ENCODE measurements at places on chromosomes 12 and 14.

GRCh38 chr14:56733396-56733795 is 76.9 kb downstream of the OTX2 start:
- DNase-seq, result no peak

GRCh38 chr12:49121047-49121696 is 10.0 kb downstream of the TUBA1B start:
- DNase-seq, result peak; percentile 58

DNA sequence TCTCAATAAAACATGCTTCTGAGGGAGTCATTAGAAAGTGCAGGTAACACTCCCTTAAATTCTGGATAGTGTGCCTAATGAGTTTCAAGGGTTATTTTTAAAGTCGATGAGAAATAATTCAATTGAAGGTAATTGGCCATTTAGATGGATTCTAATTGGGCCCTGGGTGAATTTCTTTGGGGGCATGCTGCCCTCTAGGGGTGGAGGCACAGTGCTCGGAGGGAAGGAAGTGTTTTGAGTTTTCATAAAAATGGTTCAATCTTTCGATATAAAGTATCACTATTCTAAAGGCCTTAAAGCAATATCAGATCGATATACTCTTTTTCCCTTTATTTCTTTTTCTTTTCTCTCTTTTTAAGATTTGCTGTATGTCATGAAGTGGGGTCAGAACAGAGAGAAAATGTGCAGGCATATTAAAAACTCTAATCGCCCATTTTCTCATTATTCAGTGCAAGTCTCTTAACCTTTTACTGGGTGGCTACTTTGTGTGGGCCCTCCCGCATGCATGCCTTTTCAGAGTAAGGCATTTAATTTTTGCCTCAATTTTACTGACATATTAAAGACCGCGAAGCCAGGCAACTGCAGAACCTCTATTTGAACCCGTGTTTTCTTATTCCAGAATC is 25.5 kb downstream of the NKX2-8 start:
- DNase-seq, result no peak

DNA sequence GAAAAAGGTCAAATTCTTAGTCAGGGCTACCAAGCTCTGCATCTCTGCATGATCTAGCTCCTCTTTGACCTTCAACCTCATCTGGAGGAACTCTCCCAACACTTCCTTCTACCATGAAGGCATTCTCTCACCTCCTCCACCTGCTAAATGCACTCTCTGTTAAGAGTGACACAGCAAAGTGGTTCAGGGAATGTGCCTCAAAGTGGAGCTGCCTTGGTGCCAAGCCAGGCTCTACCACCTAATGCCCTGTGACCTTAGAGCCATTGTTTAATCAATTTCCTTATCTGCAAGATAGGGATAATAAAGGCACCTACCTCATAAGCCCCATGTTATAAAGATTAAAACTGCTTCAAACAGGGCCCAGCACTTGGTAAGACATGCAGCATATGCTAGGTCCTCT is 236.7 kb downstream of the ANO2 start:
- peak; percentile 18 for DNase-seq

DNA sequence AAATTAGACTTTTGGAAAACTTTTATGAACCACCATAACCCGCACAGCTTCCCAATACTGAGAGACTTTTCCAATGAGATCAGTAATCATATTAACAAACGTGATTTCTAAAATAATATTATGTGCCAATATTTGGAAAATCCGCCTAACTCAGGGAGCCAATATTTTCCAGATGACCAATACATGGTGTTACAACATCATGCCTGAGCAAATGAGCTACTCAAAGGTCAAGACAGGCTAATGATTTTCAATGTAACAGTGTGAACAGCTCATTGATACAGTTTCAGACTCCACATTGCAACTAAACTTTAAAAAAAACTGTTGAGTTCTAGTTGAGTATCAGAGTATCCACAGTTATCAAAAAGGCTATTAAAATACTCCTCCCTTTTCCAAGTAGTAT is 46.8 kb downstream of the RNF34 start:
- no peak for DNase-seq

DNA sequence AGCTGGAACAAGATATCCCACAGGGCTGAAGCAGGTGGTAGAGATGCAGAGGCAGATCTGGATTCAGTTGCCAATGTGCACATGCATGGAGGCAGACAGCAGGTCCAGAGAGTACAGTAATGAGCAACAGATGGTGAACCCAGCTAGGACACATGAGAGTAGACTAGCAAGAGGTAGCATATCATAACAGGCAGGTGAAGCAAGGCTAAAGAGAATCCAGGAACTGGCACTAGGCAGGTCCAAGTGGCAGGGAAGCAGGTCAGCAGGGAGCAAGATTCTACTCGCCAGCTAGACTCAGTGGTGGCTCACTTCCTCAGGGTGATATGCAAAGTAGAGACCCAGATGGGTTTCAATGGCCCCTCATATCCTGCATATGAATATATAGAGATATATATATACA is 15.3 kb upstream of the MYF6 start:
- DNase-seq, result no peak

- DNase-seq, result peak; percentile 48
Observed at GRCh38 chr12:130031571-130032189, 127.9 kb upstream of the TMEM132D start.

GRCh38 chr12:12032260-12032791 is 38.4 kb upstream of the BCL2L14 start:
- peak; percentile 33 for DNase-seq

- peak; percentile 51 for DNase-seq
Observed at GRCh38 chr12:64181430-64182291, 40.4 kb downstream of the KICS2 start.

GRCh38 chr12:66050610-66051009 is 79.9 kb downstream of the LLPH start:
- DNase-seq, result no peak

- DNase-seq, result no peak
Observed at GRCh38 chr12:47855502-47855901, 35.8 kb upstream of the HDAC7 start.

DNA sequence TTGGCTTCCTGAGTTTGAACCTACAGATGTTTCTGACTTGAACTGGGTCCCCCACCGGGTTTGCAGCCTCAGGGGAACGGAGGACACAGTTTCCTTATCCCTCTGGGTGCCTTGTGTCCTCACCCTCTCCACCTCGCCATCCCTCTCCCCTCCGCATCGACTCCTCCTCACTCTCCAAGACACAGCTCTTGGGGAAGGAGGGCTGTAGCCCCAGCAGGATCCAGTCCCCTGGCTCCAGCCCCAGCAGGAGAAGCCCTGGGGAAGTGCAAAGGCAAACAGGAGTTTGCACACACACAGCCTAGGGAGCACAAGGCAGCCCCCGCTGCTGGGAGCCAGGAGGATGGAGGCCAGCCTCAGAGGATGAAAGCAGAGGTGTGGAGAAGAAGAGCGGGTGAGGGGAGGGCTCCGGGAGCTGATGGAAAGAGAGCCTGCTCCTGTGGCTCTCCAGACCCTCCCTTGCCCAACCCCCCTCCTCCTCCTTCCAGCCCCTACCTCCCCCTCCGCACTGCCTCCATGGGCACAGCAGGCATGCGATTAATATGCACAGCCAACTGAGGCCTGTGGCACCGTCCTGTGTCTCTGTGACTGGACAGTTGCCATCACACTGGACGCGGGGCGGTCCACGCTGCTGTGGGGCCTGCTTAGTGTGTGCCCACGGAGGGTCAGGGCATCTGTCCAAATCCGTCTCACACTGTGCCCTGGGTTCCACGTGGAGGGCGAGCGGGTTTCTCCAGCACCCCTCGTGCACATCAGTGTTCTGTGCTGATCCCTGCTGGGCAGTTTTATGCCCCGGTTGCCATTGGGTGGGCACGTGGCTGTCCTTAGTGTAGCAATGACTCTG is 193.7 kb upstream of the DIO3 start:
- DNase-seq, result no peak

- no peak for DNase-seq
Observed at GRCh38 chr12:122137229-122137628, 36.8 kb downstream of the IL31 start.

GRCh38 chr14:97977651-97978261 is 1180.6 kb downstream of the VRK1 start:
- DNase-seq, result peak; percentile 75

- DNase-seq, result no peak
Observed at GRCh38 chr12:14656846-14657245, 39.6 kb downstream of the GUCY2C start.

DNA sequence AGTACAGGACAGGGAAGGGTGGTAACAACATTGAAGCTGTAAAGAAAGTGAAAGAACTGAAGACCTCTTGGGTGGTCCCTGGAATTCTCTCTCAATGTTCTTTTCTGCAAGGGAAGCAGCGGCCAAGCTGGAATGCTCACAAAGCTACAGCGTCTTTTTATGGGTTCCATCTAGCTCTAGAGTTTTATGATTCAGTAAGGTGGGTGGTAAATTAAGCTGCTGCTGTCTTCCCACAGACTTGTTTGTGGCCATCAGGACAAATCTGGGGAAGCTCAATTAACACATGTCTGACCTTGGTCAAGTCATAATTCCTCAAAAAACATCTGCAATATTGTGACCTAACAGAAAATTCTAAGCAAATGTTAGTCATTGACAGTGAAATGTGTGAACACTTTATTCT is 139.1 kb downstream of the MED13L start:
- no peak for DNase-seq

- peak; percentile 91 for DNase-seq
Observed at GRCh38 chr14:99575043-99576023, 28.7 kb downstream of the CCDC85C start.

- no peak for DNase-seq
Observed at GRCh38 chr14:79661752-79662151, 549.6 kb downstream of the DIO2 start.

GRCh38 chr12:43550831-43551271 is 1.2 kb downstream of the ADAMTS20 start:
- DNase-seq, result no peak

DNA sequence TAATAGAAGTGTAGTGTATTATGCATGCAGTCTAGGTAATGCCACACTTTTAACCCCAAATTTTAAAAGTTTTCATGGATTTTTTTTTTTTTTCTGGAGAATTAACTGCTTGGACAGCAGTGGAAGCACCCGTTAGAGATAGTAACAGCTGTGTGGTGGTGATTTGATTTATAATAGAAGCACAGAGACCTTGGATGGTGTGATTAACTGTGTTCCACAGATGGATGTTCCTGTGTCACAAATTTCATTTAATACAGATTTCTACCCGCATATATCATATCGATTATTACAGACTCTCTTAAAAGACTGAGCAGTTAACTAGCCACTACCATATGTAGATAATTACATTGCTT is 47.0 kb downstream of the IFT81 start:
- DNase-seq, result no peak

- no peak for DNase-seq
Observed at GRCh38 chr12:95546491-95546813, 4.8 kb downstream of the USP44 start.

DNA sequence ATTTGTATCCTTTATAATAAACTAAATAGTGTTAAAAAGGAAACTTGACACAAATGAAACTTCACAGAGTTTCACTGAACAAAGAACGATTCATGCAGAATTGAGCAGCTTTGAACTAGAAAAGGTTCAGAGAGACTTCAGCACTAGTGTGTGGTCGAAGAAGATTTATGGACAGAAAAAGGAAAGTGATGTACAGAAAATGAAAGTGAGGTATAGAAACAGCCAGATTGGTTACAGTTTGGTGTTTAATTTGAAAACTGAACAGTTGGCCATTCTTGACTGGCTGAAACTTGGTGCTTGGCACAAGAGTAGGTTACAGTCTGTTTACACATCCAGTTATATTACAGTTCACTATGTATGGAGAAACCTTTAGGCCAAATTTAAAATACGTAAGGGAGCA is 207.1 kb downstream of the GALC start:
- no peak for DNase-seq

All from transverse colon (tissue), 4 donors.